ENCODE measurements at places on chromosomes 2 and 18. TPM values are rescaled to one million over a fixed set of nuclear protein-coding genes. Genes with fewer than 3 reads are reported as not detected.

DNA sequence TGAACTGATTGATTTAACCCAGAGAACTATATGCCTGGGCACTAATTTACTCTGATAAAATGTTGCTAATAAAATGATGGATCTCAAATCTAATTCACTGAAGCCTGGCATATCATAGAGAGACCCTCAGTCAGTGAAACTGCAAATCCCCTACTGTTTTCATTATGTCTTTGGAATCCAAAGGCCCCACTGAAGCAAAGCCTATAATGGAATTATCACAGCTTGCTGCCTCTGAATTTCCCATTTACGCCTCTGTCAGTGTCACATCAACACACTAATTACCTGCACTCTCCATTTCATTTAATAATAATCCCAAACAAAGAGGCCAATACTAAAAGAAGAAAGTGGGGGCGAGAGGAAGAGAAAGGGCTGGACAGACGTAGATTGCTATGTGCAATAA is 470.9 kb downstream of the MBD2 start:
- DNase-seq: no peak

DNA sequence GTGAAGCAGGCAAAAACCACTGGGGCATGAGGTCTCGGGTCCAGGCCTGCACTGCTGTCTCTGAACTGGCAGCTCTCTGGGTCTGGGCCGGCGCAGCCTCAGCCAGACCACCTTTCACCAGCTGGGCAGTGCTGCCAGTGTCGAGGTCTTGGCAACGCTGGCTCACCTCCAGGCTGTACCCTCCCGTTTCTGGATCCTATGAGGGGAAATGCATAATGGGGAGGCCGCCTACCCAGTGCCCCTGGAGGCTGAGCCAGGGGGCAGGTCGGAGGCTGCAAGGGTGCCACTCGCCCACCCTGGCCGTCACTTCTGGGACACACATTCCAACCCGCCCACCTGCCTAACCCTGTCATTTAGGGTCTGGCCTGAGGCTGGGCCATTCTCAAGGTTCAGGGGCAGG is 24.6 kb downstream of the KIF1A start:
- DNase-seq: no peak

The TRABD2A gene
- total RNA-seq: 20.0 TPM

GRCh38 chr2:207993151-207993763 is 32.1 kb downstream of the PLEKHM3 start:
- DNase-seq: no peak

DNA sequence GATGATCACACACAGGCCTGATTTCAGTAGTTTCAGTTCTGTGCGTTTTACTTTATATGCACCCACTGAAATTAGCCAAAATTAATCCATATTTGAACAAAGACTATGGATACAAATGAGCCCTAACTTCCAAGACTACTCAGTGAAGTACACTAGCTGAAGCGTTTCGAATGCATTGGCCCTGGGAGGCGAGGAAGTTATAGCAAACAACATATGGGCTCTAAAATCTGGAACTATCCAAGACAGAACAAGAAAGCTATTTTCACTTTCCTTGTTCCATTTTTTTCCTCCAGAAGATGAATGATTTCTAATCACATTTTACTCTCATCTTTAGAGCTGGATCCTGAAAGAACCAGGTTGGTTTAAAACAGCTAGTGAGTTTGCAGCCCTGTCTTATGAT is 399.4 kb upstream of the HNRNPA3 start:
- DNase-seq: no peak

DNA sequence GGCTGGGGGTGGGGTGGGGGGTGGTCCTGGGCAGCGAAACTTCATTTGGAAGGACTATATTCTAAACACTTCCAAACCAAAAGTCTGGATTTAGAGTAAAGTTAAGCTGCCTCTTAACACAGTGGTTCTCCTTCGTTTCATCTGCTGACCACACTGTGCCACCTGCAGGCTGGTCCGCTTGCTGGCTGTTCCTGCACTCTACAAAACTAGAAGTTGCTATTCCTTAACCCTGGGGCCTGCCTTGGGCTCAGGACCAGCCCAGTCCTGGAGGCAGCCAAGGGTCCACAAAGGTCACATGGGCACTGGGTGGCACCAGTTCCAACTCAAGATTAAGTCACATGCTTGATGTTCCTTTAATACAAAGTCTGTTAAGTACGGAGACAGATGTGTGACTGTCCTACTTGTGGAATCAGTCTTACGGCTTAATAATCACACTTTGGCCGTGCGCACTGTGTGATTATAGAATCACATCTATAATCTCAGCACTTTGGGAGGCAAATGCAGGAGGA is 195.4 kb downstream of the FAM210A start:
- DNase-seq: peak; percentile 15

The WNT10A gene
- not detected for total RNA-seq

DNA sequence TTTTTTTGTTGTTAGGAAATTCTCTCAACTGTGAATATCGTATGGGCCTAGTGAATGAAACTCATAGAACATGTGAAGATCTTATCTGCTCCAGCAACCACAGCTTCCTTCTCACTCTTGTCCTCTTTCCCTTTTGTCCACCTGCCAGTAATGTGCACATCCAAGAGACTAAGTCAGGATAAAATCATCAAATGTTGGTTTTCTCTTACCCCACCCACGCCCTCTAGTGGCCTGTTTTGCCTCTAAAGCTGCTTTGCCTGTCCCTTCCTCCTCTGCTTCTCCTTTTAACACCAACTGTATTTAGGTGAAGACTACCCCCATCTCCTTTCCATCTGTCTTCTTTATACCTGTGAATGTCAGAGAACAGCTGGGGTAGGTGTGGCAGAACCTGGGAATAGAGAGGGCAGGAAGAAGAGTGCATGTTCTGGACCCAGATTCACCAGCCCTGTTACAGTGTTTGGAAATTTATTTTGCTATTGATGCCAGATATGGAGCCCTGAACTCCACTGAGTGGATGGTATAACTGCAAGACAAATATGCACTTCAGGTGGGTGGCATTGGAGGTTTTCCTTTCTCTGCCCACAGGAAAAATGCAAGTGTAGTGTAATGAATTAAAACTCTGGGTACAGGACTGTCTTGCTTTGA is 8.4 kb upstream of the MGAT5 start:
- peak; percentile 70 for DNase-seq

The SLC5A7 gene
- total RNA-seq: not detected

DNA sequence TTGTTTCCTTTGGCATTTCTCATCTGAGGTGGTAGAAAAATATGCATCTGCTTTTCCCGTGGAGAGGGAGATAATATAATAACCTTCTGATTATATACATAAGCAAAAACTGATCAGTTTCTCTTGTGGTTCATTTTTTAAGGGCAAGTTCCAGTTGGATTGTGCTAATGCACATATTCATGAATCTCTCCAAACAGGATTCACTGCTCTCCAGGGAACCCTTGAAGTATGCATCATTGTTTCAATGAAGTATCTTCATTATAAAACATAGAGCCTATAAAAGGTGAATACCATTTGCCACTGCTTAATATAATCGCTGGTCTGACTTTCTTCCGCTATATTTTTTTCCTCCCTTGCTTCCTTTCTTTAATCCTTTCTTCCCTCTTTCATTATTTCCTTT is 384.7 kb downstream of the FIGN start:
- DNase-seq: no peak

DNA sequence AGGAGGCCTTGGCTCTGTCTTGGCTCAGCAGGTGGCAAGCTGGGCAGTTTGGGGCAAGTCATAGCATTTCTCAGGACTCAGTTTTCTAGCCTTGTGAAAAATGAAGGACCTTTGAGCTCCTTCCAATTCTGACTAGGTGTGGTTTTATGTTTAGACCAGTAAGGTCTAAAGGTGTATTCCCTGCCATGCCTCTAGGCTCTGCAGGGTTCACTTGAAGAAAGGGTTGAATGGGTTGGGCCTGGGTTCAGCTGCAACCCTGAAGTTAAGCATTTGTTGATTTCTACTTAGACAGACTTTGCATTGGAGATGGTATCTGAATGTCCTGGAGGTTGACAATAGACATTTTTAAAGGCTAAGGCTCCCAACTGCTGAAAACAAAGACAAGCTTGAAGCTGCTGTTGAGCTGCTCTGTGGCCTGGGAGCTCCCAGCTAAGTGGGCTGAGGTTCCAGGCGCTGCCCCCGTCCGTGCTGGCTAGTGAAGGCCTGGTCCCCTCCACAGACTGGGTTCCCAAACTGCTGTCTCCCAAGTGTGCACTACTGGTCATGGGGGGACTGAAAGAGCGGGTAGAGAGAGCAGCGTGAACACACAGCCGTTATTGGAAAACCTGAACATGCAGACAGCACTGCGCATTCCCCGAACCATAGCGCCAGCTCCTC is 100.7 kb upstream of the SMAD7 start:
- no peak for DNase-seq

GRCh38 chr18:11305507-11305906 is 156.1 kb upstream of the PIEZO2 start:
- no peak for DNase-seq

DNA sequence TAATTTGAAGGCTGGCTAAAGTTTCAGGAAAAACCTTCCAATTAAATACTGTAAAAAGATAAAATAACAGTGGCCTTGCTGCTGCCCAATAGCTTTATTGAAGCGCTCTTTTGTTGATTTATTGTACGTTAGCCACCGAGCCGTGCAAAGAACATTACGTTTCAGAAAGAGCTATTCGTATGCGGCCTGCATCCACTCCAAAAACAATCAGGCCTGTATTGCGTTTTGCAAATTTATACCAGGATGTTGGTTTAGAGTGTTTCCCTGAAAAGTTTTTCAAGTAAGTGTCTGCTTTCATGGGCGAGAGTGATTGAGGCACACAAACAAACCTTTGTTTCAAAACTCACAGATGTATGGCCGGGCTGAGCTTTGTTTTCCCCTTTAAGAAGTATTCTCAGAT is 257.2 kb upstream of the SALL3 start:
- no peak for DNase-seq

DNA sequence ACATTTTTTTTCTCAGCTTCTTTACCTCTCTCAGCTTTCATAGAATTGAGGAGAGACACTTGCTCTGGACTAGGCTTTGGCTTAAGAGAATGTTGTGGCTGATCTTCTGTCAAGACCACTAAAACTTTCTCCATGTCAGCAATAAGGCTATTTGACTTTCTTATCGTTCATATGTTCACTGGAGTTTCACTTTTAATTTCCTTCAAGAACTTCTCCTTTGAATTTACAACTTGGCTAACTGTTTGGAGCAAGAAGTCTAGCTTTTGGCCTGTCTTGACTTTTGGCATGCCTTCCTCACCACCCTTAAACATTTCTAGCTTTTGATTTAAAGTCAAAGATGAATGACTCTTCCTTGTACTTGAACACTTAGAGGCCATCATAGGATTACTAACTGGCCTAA is 104.4 kb upstream of the SLC39A10 start:
- DNase-seq: no peak

- no peak for DNase-seq
These were observed 218.6 kb downstream of the HRH4 start for GRCh38 chr18:24679062-24679461.

- no peak for DNase-seq
These were observed 809.8 kb downstream of the RNF144A start for GRCh38 chr2:7726989-7727388.

GRCh38 chr2:134201533-134201932 is 52.3 kb upstream of the MGAT5 start:
- DNase-seq: no peak

DNA sequence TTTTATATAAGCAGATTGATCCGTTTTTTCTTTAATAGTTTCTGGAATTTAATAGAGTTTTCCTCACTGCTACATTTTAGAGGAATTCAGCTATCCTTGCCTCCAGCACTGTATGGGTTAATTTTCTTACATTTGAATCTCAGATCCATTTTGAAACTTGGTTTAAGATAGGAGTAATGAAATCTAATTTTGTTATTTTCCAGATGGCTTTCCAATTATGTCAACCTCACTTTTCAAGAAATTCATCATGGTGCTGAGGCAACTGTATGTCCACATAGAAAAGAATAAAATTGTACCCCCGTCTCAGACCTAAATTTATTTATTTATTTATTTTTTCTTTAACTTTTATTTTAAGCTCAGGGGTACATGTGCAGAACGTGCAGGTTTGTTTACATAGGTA is 105.1 kb downstream of the EPB41L5 start:
- no peak for DNase-seq

The ANO7 gene
- 0.14 TPM for total RNA-seq

DNA sequence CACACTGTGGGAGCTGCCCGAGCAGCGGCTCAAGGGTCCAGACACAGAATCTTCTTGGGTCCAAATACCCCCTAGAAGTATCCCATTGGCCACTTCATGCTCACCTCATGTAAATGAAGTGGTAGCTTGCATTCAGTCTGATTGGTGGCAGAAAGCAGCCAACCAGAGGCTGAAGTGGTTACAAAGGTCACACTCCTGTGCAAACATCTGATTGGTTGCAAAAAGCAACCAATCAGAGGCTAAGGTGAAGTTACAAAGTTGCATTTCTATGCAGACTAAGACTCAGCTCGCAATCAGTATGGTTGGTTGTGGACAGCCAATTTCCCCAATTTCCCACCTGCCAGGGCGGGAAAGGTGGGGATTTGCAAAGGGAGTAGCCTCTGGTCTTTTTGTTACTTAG is 94.3 kb downstream of the DGKD start:
- no peak for DNase-seq

DNA sequence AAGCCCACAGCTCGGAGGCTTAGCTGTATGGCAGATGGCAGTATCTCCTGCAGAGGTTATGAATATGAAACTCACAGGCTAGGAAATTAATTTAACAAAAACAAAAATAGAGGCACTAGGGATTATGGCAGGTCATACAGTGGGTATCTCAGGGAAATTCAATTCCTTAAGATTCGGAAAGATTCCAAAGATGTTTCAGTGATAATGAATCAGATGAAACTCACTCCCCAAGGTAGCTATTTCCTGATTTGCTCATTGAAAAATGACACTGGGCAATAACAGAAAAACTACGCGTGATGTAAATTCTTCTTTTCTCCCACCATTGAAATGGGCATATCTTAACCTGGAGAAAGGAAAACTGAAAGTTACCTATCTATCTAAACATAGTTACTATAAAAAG is 414.1 kb downstream of the STK39 start:
- DNase-seq: no peak

GRCh38 chr2:70508711-70509462 is 44.7 kb downstream of the TGFA start:
- DNase-seq: no peak

DNA sequence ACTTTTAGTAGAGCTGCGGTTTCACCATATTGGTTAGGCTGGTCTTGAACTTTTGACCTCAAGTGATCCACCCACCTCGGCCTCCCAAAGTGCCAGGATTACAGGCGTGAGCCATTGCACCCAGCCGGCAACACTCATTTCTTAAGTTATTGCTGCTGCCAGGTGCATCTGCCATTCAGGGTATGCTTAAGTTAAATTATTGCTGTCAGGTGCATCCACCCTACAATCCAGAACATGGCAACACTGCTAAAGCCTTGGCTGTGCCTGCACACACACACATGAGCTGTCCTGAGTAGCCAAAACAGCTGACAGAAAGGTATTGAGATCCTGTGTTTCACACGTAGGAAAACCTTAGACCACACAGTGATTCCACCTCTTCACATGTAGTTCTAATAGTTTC is 148.2 kb downstream of the FAM161A start:
- DNase-seq: no peak

DNA sequence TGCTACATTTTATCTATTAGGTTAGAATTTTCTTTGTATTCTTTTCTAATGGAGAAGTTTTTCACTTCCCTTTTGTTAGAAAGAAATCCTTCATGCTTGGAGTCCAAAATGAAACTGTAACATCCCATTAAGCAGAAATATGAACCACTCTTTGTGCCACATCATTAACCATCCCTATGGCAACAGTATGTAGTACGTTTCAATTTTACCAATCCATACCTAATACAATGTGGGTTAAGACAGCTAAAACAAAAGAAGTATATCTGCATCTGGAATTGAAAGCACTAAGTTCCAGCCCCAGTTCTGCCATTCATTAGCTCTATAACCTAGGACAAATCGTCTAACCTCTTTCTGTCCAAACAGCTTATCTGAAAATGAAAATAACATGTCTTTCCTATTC is 409.2 kb upstream of the SPHKAP start:
- no peak for DNase-seq
